ENCODE measurements at places on chromosomes 12 and 14.

DNA sequence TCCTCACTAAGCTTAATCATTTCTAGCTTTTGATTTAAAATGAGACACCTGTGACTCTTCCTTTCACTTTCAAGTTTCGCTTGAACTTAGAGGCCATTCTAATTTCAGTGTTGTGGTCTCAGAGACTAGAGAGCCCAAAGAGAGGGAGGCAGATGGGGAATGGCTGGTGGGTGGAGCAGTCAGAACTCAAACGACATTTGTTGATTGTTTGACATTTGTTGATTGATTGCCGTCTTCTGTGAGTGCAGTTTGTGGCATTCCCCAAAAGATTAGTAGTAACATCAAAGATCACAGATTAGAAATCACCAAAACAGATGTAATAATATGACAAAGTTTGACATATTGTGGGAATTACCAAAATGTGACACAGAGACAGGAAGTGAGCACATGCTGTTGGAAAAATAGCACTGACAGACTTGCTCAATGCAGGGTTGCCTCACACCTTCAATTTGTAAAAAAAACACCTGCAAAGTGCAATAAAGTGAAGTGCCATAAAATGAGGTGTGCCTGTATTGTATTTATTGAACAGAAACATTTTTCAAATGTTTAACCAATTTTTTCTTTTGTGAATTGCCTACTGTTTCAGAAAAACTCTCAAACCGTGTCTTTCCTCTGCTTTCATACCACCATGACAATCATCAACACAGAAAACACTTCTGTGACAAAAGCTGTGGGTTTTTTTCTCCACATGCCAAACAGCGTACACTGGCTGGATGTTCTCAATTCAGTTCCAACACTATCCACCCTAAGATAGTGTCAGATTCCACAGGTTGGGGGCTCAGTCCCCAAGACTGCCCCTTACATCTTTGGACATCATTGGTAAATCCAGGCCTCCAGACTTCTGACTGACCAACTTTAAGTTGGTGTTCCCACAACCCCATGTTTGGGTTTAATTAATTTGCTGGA, 376.3 kb upstream of the RGS6 start:
- no peak for DNase-seq

- DNase-seq, result no peak
Measured at GRCh38 chr14:102885737-102886447, 36.6 kb upstream of the AMN start.

- no peak for DNase-seq
Measured at GRCh38 chr14:75689012-75689411, 28.0 kb downstream of the TTLL5 start.

DNA sequence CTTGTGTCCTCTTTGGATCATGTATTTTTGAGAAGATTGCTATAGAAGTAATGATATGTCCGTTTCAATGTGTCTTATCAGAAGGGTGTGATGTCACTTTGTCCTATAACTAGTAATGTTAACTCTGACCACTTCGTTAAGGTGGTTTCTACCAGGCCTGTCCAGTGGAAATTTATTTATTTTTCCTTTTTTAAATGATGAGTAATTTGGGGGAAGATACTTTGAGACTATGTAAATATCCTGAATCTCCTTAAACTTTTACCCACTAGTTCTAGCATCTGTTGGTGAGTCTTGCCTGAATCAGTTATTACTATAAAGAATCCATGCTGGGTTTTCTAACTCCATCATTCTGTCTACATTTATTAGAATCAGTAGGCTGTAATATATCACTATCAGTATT, 15.3 kb downstream of the EP400 start:
- DNase-seq, result no peak

DNA sequence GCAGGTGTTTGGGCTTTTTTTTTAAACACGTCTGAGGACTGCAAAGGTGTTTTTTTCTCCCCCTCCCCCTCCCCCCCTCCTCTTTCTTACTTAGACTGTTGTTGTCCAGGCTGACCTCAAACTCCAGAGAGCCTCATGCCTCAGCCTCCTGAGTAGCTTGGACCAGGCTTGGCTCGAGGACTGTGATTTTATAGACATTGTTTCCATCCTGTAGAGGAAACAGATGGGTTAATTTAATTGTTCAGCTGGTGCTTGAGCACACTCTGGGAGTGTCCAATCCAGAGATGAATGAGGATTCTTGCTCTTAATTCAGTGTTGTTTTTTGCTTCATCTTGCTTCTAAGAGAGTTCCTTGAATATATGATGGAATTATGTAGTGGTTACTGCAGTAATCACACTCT, 42.1 kb downstream of the RASSF3 start:
- no peak for DNase-seq

GRCh38 chr12:121139286-121139685, 6.6 kb downstream of the P2RX7 start:
- DNase-seq, result no peak

DNA sequence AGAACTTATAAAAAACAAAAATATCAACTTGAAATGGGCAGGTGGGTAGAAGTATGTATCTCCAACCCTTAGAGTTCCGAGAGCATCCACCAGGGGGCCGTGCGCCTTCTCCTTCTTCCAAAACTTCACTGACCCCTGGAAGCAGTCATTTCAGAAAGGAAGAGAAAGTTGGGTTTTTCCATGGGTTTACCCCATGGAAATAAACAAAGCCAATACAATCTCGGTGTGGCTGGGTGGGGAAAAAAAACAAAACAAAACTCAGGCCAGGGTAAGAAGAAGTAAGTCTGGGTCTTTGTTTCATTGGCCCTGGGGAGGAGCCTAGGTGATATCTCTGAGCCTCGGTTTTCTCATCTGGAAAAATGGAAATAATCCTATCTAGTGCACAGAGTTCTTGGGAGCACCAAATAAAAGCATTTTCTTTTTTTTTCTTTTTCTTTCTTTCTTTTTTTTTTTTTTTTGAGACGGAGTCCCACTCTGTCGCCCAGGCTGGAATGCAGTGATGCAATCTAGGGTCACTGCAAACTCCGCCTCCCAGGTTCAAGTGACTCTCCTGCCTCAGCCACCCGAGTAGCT, 33.6 kb upstream of the HNF1A start:
- DNase-seq, result peak; percentile 74

- DNase-seq, result peak; percentile 84
Measured at GRCh38 chr12:132445884-132446632, 43.9 kb upstream of the FBRSL1 start.

- no peak for DNase-seq
Measured at GRCh38 chr12:30358671-30359070, 337.0 kb downstream of the IPO8 start.

GRCh38 chr12:93181409-93181965, 196.2 kb upstream of the NUDT4 start:
- DNase-seq, result no peak

- no peak for DNase-seq
Measured at GRCh38 chr14:58216544-58216943, 16.6 kb downstream of the ACTR10 start.

- DNase-seq, result peak; percentile 46
Measured at GRCh38 chr12:53052419-53053217, 2.8 kb downstream of the TNS2 start.

- DNase-seq, result no peak
Measured at GRCh38 chr14:77185093-77185465, 3.5 kb downstream of the TMEM63C start.

DNA sequence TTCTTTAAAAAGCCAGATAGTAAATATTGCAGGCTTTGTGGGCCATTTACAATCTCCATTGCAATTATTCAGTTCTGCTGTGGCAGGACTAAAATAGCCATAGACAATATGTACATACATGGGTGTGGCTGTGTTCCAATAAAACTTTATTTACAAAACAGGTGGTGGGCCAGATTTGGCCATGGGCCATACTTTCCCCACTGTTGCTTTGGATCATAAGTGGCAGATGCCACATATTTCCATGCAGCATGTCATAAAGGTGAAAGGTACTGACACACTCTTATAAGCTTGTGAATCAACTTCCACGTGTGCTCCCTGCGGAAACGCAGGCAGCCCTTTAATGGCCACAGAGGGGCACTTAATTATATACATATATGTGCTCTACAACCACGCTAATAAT, 244.4 kb upstream of the FOXN3 start:
- no peak for DNase-seq

DNA sequence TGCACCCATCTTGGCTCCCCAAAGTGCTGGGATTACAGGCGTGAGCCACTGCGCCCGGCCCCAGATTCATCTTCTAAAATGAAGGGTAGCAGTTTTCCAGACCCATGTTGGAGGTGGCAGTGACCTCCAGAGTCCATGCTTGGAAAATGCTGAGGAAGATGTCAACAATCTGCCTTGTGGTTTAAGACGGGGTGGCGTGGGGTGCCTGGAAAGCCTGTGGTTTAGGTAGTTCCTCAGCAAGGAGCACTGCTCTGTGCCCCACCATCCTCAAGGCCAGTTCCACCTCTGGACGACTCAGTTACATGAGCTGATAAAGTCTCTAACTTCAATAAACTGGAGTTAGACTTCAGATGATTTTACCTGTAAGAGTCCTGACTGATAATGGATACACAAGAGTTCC, 48.6 kb downstream of the DRAM1 start:
- peak; percentile 40 for DNase-seq

GRCh38 chr12:86712425-86712843, 456.2 kb upstream of the MGAT4C start:
- DNase-seq, result no peak

- peak; percentile 90 for DNase-seq
Measured at GRCh38 chr14:23056145-23056955, 970 bp downstream of the CDH24 start.

DNA sequence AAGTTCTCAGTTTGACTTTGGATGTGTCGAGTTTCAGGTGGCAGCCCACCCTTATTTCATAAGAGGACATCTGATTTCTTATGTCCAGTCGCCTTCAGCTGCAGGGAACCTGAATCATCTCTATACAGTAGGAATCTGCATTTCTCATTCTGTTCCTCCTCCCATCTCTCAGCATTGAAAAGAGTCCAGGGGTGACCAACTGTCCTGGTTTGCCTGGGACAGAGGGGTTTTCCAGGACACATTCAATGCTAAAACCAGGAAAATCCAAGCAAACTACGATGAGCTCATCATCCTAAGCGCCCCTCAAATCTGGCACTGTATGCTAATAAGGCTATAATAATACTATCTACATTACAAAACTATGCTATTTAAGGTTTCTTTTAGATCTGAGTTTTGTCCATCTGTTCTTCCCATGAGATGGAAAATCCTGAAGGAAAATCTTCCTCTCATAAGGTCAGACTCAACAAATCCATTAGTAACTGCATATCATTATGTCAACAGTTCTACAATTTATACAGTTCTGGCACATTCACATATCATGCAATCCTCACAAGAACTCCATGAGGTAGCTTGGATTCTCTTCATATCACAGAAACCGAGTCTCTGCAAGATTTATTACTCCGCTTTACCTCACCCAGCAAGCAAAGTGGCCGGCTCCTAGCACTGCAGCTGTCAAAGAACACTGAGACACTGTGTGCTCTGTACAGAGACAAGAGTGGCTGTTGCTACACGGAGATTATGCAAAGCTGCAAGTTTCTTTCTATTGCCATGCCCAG, 15.6 kb upstream of the CALM1 start:
- DNase-seq, result no peak

DNA sequence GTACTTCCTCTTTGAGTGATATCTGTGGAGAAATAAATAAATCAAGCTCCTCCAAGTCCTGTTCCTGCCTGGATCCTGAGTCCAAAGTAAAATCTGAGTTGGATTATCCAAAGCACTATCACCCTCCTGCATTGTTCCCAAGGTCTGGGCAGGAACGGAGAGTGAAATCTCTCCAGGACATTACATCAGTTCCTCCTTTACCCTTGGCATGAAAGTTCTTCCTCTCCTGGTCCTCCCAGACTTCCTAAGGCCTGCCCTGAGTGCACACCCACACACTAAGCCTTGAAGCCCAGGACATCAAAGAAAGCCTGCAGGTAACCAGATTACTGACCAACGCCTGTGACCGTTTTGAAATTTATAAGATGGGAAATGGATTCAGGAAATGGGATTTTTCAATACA, 206.8 kb upstream of the BCL2L14 start:
- no peak for DNase-seq

- DNase-seq, result no peak
Measured at GRCh38 chr14:64400829-64401459, 12.8 kb downstream of the MTHFD1 start.

GRCh38 chr12:112946236-112947000, 8.1 kb downstream of the OAS3 start:
- DNase-seq, result no peak

DNA sequence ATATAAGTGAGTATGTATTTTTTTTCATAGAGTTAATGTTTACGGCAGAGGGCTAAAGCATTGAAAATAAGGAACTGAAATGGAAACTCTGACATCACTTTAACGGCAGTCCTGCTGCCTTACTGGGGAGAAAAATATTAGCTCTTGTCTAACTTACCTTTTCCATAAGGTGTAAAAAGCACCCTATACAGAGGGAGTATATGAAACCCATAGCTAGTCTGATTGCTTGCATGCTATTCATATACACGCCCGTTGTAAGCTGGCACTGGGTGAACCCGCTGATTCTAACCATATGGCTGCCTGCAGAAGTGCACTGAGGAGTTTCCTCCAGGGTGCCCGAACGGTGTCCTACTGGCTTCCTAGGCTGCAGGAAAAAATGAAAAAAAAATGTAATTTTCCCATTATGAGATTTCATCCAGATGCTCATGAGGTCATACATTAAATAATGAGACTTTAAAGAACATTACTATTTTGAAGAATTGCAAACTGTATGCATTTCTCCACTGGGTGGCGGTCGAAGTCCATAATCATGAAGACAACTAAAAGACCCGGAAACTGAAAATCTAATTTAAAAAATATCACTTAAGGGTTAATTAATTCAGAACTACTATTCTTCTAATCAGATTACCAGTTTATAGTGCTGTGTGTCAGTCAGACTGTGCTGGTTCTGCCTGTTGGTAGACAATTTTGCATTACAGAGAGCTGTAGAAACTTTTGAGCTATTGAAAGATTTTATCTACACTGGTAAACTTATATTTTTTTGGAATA, 144.7 kb downstream of the ALX1 start:
- peak; percentile 82 for DNase-seq

GRCh38 chr14:68471029-68471963, 321.6 kb downstream of the ZFP36L1 start:
- DNase-seq, result peak; percentile 38

DNA sequence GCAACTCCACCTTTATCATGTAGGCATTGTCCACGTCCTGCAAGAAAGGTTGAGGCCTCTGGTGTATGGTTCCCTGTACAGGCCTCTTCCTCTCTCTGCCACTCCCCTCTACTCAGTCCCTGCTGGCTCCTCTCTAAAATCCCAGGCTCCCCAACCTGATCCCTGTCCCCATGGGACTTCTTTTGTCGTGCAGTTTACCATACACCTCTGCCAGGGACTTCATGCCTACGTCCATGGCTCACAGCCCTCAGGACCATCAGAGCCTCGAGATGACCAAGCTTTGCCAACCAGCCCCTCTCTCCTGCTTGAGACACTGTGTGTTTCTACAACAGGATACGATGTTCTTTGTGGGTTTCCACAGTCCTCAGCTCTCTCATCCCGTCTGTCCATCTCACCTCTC, 2.9 kb downstream of the KRT2 start:
- DNase-seq, result no peak

- DNase-seq, result no peak
Measured at GRCh38 chr14:53368066-53368465, 214.9 kb upstream of the DDHD1 start.

DNA sequence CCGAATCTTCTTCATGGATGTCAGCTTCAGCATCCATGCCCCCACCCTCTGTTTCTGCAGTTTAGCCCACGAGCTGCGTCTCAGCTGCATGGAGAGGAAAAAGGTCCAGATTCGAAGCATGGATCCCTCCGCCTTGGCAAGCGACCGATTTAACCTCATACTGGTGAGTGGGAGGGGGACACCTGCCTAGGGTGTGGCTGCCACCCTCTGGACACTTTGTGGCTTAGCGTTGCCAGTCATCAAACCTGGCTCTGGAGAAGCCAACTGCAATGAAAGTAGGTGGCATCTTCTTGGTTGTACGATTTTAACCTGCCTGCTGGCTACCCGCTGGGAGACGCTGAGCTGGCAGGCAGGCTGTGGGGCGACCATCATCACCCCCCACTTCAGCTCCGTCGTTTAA, 16.7 kb downstream of the DCAF4 start:
- DNase-seq, result no peak
